CD4-positive, alpha-beta T cell treated with Interleukin-6 at 100 ng/mL for 8 hours (primary cell): ENCODE measurements at places on chromosomes 6 and 20.

GRCh38 chr6:161663682-161664081, 389.8 kb upstream of the AGPAT4 start:
- no peak for DNase-seq

- no peak for DNase-seq
These were observed 194.9 kb downstream of the PHACTR1 start for GRCh38 chr6:12911427-12911826.

DNA sequence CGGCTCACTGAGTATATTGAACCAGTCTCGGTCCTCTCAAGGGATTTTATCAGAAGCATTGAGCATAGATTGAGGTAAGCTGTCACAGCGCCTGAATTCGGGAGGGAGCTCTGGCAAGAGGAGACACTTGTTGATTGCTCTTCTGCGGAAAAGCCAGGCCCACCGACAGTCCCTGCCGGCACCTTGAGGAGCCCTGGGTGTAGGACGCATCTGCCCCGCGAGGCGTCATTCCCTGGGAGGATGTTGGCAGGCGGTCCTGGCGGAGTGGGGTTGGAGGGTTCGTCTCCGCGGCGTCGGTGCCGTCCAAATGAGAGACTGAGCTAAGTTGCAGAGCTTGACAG, 843 bp downstream of the FBXO9 start:
- DNase-seq = no peak

DNA sequence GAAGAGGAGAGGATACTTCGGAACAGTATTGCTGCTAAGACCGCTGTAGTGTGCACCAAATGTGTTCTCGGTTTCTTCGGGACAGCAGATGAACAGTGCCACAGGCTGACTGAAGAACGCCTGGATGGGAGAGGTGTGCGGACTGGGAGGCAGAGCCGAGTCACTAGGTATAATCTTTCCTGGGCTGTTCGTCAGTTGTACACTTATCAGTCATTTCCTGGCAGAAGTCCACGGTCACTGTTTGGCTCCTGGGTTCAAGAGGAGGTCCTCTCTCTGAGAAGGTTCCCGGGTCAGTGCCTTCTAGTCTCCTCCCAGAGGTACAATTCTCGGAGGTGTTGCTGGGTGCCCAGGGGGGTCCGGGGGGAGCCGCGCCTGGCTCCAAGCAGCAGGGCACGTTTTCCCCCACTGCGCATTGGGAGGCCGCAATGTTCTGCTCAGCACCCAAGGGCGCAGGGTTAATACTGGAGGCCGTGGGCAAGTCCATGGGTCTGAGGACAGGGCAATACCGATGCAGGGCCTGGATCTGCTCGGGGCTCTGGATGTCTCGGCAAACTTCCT, 38.1 kb downstream of the GJA10 start:
- DNase-seq = no peak

GRCh38 chr20:34922654-34923381, 32.8 kb downstream of the GSS start:
- no peak for DNase-seq

- no peak for DNase-seq
These were observed 22.4 kb upstream of the ILRUN start for GRCh38 chr6:34718976-34719375.

DNA sequence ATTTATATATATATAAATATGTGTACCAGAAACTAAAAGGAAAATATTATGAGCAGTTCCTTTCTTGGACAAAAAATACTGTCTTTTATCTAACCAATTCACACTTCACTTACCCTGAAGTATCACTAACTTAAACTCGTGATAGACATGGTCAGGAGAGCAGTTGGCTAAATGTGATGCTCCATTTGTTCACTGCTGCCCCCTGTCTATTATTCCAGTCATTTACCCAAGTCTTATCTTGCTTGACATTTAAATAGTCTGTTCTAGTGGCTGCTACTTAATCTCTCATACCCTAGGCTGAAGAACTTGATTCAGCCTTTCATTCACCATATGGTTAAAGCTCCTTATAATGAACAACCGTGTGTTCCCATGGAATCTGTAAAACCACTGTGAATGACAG, 789.6 kb upstream of the EYS start:
- DNase-seq = no peak

DNA sequence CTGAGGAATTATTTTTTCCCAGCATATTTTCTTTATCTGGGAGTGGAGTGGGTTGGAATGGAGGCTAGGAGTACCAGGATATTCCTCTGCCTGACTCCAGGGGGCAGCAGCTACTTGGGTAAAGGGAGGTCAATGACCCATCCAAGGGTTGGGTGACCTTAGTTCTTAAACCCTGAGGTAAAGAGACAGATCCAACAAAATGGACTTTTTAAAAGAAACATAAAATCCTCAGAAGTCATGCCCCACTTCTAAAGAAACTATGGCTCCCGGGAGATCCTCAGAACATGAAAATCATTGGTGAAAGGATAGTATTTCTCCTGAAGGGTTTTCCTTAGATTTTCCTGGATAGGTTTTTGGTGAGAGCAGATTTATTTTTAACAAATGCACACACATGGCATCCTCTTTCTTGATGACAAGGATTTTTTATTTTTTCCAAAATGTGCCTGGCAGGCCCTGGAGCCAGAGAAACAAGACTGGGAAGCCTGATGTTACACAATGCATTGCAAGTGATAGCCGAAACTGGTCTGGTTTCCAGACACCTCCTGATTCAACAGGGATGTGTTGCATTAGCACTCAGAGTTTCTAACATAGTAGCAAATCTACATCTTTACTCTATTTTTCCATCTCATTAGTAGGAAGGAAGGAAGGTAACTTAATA, 240.9 kb upstream of the BTBD3 start:
- no peak for DNase-seq

GRCh38 chr20:48210111-48211027, 425.1 kb upstream of the SULF2 start:
- DNase-seq = no peak

DNA sequence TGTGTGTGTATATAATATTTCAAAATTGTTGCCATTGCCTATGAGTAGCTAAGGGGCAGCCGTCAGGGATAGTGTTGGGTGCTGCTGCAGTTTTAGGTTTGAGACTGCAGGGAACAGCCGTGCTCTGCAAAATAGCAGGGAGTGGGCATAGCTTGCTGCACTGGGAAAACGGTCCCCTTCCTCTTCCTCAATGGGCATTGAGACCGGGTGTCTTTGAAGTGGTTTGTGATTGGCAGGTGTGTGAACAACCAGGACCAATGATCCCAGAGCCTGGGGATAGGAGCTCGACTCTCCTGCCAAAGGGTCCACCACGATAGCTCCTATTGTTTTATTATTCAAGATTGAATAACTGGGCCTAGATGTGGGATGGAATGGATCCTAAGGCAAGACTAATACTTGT, 5.1 kb upstream of the EBF4 start:
- no peak for DNase-seq

- DNase-seq = no peak
These were observed 84.0 kb downstream of the PREX1 start for GRCh38 chr20:48743807-48744206.

DNA sequence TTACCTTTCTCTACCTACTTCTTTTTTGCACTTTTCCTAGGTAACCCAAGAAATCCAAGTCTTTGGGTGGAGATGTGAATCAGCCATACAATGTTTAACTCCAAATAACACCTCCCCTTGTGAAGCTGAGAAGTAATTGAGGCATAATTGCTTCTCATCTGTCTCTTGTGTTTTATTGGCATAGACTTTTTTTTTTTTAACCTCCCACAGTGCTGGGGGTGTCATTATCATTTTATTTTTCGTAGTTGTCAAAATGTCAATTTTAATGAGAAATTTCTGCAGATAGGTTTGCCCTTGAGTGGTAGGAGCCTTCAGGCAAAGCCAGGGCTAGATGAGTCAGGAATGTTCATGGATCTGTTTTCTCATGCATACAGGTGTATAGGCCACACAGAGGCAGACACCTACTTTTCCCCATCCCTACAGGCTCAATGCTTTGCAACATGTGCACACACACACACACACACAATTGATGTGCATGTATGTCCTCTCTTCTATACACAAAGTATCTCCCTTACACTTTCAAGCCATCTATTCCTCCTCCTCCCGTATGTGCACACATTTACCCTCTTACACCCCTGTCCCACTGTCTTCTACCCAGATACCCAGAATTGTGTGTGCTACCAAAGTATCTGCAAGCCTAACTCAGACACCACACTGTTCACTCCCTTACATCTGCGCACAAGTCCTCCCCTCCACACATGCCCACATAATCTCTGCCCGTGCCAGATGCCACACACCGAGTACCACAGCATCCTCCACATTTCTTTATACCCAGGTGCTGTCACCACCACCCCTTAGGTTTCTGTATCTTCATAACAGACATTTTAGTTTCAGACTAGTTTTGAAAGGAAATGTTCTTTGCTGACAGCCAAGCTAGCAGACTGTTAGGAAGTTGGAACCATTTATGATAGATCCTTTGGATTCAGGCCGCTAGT, 22.0 kb downstream of the RALY start:
- no peak for DNase-seq

DNA sequence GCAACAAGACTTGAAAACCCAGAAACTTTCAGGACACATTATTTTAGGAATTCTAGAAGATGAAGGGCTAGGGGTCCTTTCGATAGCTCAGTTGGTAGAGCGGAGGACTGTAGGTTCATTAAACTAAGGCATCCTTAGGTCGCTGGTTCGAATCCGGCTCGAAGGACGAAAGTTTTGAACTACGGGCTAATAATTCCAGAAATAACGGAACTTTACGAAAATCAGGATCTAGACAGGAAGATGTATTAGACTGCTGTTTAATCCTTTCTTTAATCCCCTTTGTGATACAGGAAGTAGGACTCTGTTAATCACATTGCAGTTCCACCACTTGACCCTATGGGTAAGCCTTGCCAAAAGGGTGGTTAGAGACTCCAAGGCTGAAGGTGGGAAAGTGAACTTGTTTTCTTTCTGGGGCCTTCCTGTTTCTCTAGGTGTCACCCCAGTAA, 21.2 kb upstream of the ABT1 start:
- DNase-seq = no peak

DNA sequence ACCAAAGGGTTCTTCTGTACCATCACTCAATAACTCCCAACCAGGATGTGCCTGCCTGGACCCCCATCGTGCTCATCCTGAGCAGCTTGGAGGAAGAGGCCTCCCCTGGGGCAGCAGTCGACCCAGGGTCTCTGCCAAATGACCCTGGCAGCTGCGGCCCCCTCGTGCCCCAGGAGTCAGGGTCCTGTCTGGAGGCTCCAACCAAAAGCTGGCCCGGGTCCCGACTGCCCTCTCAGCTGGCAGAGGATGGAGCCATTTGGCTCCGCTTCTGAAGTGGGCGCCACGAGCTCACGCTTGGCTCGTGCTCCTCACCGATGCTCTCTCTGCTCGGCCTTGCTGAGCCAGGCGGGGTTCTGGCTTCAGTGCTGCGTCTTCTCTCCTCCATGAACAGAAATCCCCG, 56.8 kb downstream of the TFAP2C start:
- no peak for DNase-seq

- no peak for DNase-seq
These were observed 15.7 kb downstream of the RTN4IP1 start for GRCh38 chr6:106613590-106613989.

DNA sequence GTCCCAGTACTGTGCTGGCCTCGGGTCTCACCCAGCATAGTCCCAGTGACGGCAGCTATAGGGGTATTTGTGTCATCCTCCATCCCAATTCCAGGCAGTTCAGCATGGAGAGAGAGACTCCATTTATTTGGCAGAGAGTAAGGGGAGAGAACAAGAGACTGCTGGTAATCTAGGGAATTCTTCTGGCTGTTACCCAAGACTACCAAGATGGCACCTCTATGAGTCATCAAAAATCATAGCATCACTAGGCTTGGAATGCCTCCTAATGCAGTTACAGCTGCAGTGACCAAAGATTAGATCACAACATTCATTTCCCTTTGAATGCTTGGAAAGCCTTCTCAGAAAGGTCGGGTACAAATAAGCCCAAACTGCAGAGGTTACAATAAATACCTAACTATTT, 660.4 kb upstream of the FLRT3 start:
- no peak for DNase-seq

DNA sequence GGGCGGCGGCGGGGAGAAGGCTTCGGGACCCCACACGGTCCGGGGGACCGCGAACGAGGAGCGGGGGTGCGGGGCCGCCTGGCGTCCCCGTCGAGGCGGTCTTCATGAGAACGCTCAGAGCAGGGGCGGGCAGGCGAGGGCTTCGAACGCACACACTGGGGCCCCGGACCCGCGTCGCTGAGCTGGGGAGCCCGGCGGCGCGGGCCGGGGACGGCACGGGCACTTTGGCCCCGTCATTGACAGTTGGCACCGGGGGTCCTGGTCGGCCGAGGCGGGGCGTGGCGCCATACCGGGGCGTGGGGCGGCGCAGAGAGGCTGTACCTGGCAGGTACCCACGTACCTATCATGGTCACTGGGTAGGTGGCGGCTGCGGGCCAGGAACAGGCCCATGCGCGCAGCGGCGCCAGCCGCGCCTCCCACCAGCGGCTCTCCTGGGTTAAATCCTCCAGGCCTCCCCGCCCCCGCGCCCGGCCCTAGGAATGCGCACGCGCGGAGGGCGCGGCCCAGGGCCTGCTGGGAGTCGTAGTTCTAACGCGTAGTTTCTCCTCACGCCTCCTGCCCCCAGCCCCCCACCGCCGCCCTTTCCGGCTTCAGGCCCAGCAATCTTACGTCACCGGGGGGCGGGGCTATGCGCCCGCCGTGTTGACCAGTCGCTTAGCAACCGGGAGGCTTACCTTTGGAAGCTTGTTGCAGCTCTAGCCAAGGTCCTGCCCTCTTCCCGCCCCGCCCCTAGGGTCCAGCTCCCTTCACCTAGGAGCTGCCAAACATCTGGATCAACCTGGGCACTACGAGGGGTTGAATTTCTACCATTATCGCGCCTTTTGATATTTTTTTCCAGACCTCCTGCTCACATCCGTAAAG, at the start of the genes PACRG and PRKN:
TSS of gene PACRG (plus strand) at position 653 of the 861 bp plus-strand sequence.
TSS of gene PRKN (minus strand) at position 445 of the 861 bp plus-strand sequence.
- peak; percentile 97 for DNase-seq

DNA sequence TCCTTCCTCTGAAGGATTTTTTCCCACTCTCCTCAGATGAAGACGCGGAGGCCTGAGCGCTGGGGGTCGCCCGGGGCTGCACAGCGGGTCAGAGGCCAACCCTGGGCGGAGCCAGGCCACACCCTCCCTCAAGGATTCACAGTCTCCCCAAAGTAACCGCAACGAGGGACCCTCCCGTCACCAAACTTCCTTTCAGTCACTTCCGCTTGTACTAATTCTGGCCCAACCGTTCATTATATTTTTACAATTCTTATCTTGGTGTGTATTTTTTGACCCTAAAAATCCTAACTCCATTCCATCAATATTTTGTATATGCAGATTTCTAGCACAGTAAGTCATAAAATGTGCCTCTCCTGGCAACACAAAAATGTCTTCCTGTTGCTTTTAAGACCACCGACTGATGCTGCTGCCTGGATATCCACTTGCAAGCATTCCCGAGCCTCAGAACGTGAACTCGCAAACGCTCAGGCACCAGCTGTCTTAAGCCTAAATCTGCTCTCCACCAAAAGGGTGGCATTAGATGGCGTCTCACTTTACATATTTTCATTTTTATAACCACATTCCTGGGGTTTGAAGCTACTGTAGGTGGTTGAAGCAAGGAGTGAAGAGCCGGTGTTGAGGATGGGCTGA, 128.0 kb downstream of the DLL1 start:
- DNase-seq = no peak

DNA sequence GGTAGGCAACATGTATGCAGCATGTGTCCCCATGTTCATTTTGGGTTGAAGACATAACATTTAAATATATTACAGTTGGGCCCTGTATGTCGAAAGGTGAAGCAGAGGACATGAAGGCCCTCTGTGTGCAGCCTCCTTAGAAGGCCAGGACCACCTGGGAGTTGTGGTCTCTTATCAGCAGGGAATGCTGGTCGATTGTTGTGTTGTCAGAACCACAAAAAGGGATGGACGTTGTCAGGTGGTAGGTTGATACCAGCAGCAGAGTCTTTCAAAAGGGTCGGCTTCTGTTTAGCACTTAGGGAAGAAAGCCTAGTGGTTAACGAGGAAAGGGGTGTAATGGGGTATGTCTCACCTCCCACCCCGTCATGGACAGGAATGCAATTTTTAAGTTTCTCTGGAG, 67.3 kb upstream of the SLC22A1 start:
- no peak for DNase-seq
